ENCODE measurements at places on chromosomes 1 and 21. TPM values are rescaled to one million over a fixed set of nuclear protein-coding genes. Genes with fewer than 3 reads are reported as not detected.

The PDE9A gene
- not detected for total RNA-seq

The LAX1 gene
- not detected for total RNA-seq

The FALEC gene
- total RNA-seq, result not detected

GRCh38 chr1:87572891-87573290, 244.2 kb downstream of the LMO4 start:
- H3K27me3 ChIP-seq, result no peaks in the 10 kb centered on the region
- no peak overlapping the region for H3K4me3 ChIP-seq
- no peak for DNase-seq
- H3K27ac ChIP-seq, result no peak overlapping the region
- H3K4me1 ChIP-seq, result no peaks in the 10 kb centered on the region

- peaks cover 14% of the 10 kb centered on the region for H3K36me3 ChIP-seq
- peaks cover 5% of the 10 kb centered on the region for H3K27me3 ChIP-seq
- DNase-seq, result no peak
- H3K4me3 ChIP-seq, result no peak overlapping the region
Measured at GRCh38 chr1:1198423-1199140, 7.8 kb downstream of the TNFRSF18 start.

GRCh38 chr1:151606384-151606783, 5.5 kb upstream of the SNX27 start:
- no peak for DNase-seq
- peaks cover 32% of the 10 kb centered on the region for H3K4me1 ChIP-seq
- H3K27me3 ChIP-seq, result no peaks in the 10 kb centered on the region
- H3K27ac ChIP-seq, result no peak overlapping the region
- no peaks in the 10 kb centered on the region for H3K36me3 ChIP-seq

DNA sequence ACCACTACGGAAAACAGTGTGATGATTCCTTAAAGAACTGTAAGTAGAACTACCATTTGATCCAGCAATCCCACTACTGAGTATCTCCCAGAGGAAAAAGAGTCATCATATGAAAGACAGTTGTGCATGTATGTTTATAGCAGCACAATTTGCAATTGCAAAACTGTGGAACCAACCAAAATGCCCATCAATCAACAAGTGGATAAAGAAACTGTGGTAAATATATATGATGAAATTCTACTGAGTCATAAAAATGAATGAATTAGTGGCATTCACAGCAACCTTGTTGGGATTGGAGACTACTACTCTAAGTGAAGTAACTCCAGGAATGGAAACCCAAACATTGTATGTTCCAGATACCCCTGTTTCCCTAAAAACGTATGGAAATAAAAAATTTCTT, 337.0 kb upstream of the PTBP2 start:
- peaks cover 13% of the 10 kb centered on the region for H3K27me3 ChIP-seq
- H3K4me1 ChIP-seq, result peaks cover 14% of the 10 kb centered on the region
- H3K4me3 ChIP-seq, result no peak overlapping the region

DNA sequence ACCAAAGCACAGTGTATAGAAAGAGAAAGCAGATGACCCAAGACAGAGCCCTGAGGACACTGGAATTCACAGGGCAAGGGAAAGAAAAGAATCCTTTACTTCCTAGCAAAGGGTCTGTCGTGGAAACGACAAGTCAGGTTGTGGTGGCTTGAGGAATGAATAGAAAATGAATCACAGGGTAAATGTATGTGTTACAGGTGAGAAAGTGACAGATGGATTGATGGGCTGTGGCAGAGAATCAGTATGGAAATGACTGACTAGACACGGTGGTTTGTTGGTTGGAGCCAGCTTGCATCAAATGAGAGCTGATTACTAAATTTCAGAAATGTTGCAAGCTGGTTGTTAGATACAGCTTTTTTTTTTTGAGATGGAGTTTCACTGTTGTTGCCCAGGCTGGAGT, 46.9 kb downstream of the PTP4A2 start:
- DNase-seq, result no peak
- no peaks in the 10 kb centered on the region for H3K4me1 ChIP-seq
- no peak overlapping the region for H3K4me3 ChIP-seq
- peaks cover 5% of the 10 kb centered on the region for H3K36me3 ChIP-seq

Data from HFFc6 (cell line).